ENCODE measurements at places on chromosomes 7 and 10. TPM values are rescaled to one million over a fixed set of nuclear protein-coding genes. Genes with fewer than 3 reads are reported as not detected.

DNA sequence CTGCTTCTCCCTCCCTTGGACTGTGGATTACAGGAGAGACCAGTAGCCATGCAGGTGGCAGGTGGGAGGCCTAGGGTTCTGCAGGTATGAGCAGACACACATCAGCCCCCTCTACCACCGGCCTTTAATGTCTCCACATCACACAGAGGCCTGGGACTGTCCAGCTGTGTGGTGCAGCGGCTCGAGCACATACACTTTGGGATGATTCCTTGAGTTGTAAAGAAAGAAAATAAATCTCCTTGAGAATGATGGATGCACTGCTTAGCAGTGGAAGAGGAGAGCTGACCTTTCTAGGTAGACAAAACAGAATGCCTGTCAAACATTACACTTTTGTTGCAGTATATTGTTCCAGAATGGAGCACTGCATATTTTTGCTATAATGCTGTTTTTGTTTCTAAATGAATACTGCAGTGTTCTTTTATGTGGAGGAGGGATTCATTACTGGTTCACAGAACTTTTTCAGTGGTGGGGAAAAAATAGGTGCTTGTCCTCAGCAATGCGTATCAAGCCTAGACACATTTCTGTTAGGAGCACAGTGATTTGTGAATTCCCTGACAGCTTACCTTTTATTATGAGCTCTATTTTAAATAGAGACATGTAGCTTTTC is 66.0 kb downstream of the PTPRE start:
- no peak for DNase-seq

GRCh38 chr7:131948434-131949053 is 392.1 kb upstream of the PODXL start:
- no peak for DNase-seq

GRCh38 chr7:100793806-100794660 is 33.3 kb downstream of the EPHB4 start:
- DNase-seq, result no peak

- no peak for DNase-seq
Measured at GRCh38 chr10:69292459-69292858, 14.2 kb downstream of the HK1 start.

DNA sequence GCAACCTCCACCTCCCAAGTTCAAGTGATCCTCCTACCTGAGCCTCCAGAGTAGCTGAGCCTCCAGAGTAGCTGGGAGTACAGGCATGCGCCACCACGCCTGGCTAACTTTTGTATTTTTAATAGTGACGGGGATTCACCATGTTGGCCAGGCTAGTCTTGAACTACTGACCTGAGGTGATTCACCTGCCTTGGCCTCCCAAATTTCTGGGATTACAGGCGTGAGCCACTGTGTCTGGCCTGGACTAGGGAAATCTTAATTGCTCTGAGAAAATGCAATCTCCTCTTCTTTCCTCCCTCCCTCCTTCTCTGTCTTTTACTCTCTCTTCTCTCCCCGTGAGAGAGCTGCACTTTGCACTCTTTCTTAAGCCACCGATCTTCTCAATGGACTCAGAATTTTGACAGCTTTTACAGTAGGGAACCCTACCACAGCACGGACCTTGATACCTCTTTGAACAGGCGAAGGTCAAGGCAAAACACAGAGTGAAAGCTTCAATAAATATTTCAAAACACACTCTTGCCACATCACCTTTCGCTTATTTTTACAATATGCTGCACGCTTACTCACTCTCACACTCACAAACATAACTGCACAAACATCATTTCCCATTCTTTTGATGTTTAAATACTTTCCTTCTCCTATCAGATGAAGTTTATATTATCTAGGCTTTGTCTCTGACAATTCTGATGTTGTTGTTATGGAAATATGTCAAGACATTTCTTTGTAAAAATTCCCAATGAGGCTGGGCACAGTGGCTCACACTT is 173.4 kb upstream of the NRP1 start:
- no peak for DNase-seq

- DNase-seq, result no peak
Measured at GRCh38 chr7:3561932-3562331, 260.9 kb downstream of the SDK1 start.

DNA sequence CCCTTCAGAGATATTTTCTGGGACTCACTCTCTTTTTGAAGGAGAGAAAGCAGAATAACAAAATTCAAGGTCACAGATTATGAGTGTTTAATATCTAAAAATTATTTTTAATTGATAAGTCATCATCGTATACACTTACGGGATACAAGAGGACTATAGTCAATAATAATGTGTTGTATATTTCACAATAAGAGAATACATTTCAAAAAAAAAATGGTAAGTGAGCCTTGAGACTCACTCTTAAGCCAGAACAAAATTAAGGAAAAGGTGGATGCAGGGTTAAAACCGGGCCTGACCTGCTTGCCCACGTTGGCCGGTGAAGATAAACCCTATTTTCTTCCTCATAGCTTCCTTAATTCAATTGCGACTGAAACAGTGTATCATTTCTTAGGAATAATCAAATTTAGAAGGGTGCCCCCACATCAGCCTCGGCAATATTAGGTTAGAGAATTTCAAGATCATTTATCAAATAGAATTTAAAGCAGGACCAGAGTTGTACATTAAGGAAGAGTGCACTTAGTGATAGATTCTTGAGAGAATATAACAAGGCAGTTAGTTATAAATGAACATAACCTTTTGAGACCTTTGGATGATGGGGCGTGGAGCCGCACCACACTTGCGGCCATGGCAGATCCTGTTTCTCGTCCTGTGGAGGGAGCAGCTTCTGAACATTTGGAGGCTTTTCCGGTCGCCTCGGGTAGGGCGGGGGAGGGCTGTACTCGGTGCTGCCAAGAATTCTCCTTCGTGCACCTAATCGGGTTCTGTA is 321.8 kb downstream of the PAXIP1 start:
- DNase-seq, result no peak

DNA sequence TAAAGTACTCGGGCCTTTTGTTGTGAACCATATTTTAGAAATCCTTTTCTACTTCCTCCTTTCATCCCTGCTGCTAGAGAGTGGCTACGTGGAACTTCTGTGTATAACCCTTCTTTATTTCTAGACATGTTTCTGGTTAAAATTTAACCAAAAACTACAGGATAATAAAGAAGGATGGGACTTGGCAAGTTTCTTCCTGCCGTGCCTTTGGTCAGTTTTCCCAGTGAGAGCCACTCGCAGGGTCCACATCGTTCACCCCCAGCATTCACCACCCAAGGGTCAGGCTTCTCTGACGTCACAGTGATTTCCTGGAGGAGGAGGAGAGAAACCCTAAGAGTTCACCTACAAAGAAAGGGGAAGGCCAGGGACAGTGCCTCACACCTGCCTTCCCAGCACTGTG is 45.4 kb downstream of the NKX6-2 start:
- DNase-seq, result no peak

Gene PIP
- not detected for total RNA-seq

Gene SPDYE16
- total RNA-seq, result not detected

Gene ADRA2A
- 0.88 TPM for total RNA-seq
